ENCODE measurements at places on chromosomes 5 and 9.

- DNase-seq = no peak
Observed at GRCh38 chr9:124797343-124798103, 20.6 kb downstream of the OLFML2A start.

GRCh38 chr5:89300426-89300970 lies 417.5 kb upstream of the MEF2C start:
- no peak for DNase-seq

DNA sequence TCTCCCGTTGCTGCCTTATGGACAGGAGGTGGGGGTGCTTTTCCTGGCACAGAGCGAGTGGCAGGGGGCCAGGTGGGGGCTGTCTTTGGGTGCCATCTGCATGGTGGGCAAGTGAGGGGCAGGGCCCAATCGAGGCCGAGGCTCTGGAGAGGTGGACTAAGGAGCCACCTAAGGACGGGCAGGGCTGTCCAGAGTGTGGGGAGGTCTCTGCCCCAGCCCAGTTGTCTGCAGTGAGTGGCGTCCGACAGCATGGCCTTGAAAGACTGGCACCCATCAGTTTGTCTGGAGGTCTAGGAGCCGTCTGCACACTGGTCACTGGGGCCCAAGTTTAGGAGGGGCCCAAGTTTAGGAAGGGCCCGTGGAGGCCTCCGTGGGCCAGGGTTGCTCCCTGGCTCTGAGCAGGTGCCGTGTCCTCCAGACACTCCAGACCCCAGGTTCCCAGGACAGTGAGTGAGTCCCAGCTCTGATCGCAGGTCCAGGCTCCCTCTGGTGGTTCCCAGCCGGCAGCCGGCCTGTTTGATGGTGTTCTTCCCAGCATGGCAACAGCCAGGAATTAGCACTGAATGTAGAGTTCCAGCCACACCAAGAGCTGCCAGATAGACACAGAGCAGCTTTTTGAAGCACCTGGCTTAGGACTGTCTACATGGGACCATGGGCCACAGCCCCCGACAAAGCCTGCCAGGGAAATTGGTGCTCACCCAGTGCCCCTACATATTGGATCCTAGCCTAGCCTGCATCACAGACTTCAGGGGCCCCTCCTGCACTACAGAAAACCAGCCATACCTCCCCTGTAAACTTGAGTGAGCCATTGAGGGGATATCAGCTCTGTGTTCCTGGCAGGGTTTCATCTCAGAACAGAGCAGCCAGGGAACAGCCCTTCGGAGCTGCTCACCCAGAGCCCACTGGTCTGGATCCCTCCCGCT lies 120.9 kb downstream of the WNK2 start:
- no peak for DNase-seq

DNA sequence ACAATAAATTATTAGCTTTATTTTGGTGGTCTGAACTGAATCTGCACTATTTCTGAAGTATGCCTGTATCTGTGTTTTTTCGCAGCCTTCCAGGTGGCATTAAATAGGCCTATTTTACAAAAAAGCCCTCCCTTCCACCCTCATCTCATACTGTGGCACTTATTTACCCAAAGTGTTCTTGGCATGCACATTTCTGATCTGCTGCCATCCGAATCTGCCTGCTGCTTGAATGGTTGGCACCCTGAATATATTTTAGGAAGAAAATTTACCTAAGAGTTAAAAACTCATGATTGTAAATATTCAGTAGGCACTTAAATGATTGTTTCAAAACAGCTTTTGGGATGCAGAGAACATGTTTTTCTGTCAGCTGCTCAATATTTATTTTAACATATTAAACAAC lies 150.1 kb downstream of the SLC28A3 start:
- DNase-seq = no peak

DNA sequence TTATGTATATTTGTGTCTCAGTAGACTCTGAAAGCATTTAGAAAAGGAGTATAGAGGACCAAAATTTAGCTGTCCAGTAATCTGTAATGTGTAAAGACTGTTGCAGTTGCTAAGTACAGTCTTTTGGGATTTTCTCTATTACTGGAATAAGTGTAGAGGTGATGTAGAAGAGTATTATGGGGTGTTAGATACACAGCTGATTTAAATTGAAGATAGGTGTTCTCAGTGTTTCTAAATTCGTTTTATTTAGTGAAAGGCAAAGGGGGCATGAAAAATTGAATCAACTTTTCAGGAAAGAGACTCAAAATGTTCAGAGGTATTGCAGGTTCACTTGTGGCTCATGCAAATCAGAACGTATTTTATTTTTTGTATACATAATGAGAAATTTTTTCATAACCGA lies 13.6 kb downstream of the SMAD5 start:
- no peak for DNase-seq

DNA sequence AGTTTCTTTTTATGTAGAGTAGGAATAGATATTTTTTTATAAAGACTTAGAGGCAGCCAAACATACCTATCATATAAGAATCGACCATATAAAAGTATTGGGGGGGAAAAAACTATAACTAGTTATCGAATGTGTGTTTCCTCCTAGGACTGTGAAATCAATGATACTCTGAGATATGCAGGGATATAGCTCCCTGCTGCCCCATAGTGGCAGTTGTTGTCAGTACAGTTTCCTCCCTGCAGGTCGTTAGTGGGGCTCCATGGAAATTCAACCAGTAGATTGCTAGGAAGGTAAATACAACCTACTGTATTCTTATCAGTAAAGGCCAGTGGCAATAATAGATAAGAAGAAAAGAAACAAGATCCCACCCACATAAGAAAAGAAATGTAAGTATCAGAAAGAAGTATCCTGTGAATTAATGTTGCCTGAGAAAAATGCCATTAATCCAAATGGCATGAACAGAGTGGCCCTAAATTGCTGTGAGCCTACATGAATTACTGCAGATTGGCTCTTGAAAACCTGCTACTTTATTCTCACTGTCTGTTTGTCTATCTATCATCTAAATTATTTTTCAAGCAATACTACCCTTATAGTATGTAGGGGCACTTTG lies 136.9 kb upstream of the FBN2 start:
- DNase-seq = no peak

GRCh38 chr5:167912941-167913665 lies 378.3 kb upstream of the WWC1 start:
- no peak for DNase-seq

DNA sequence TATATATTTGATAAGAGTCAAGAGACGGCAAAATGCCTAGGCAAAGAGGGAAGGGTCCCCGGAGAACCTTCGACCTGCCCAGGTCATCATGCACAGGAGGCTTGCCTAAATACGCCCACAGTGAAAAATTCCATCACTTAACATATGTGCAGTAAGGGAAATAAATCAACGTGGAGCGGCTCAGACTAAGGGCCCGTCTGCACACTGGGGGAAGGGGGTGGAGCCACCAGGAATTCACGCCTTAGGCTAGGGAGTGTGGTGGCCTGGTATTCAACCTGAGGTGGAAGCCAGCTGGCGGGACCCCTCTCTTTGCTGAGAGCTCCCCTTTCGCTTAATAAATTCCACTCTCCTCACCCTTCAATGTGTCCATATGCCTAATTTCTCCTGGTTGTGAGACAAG lies 8.3 kb downstream of the PTBP3 start:
- DNase-seq = no peak

DNA sequence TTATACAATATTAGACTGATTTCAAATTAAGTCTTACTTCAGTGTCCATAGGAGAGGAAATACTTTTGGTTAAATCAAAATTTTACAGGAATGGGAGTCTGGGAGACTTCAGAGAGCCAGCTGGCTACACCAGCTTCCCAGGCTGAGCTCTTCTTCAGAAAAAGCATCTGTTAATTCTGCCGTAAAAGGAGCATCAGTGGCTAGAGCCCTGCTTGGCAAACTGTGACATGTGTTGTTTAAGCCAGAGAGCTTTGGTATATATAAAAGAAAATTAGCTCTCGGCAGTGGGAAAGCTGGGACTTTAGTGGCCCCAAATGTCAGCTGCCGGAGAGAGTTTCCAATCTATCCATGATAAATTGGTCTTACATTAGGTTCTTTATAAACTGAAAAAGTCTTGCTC lies 378.8 kb upstream of the TUSC1 start:
- DNase-seq = no peak

DNA sequence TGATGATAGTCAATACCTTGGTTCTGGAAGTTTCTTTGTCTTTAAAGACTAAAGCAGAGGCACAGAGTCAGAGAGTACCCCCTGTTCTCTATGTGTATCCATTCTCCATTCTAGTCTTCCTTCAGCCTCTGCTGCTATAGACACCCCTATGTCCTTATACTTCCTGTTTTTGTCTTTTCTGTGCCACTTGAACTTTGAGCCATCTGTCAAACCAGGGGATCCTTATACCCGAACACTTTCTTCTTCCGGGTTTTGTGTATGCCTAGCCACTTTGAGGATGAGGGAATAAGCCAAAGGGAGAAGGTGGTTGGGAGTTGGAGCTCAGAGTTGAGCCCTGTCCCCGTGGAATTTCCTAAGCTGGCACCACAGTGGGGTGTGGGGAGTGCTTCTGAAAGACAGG lies 61.1 kb upstream of the IL6ST start:
- no peak for DNase-seq

GRCh38 chr9:117414220-117414905 lies 494 bp downstream of the ASTN2 start:
- DNase-seq = no peak

GRCh38 chr5:88507261-88507660 lies 238.6 kb upstream of the TMEM161B start:
- DNase-seq = no peak

DNA sequence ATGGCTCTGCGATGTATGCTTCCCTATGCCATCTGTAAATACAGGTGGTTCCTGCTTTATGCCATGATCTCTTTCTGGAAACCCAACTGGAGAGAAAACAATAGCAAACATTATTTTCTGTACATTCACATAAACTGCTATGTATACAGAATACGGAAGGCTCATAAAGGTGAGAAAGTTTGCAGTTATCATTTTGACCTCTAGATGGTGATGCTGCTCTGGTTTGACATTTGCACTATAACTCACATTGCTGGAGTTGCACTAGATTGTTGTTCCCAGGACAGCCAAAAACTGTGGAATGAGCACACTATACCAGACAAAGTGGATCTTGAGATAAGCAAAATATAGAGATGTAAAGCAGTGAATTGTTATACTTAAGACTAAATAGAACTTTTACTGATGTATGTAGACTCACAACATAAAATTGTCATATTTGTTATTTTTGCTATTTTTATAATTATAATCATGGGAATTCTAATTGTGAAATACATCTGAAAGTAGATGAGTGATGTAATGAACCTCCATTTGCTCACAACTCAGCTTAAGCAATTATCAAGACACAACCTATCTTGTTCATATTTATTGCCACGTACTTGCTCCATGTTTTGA lies 246.5 kb downstream of the PTPRD start:
- no peak for DNase-seq

DNA sequence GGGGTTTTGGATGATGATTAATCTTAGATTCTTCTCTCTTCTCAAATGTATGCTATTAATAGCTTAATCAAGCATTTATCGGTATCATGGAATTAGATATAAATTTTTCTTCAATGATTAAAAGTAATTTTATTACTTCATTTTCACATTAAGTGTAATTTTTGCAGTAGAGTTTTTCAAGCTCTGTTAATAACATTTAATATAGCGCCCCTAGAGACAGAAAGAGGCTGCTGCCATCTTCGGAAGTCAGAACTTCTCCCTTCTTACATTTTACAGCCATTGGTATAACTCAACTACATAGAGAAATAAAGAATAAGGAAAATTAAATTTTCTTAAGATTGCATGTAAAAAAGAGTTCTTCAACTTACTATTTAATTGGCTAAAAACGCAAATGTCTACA lies 540.3 kb downstream of the GABRG2 start:
- DNase-seq = no peak

GRCh38 chr5:35202319-35203111 lies 27.8 kb downstream of the PRLR start:
- no peak for DNase-seq

DNA sequence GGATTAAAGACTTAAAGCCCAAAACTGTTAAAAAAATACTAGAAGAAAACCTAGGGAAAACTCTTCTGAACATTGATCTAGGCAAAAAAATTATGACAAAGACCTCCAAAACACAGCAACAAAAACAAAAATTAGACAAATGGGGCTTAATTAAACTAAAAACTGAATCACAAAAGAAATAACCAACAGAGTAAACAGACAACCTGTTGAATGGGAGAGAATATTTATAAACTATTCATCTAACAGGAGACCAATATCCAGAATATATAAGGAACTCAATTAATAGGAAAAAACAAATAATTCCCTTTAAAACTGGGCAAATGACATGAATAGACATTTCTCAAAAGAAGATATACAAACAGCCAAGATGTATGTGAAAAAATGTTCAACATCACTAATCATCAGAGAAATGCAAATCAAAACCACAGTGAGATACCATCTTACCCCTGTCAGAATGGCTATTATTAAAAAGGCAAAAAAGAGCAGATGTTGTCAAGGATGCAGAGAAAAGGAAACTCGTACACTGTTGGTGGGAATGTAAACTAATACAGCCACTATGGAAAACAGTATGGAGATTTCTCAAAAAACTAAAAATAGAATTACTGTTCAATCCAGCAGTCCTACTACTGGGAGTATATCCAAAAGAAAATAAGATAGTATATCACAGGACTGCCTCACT lies 50.2 kb upstream of the TLX3 start:
- DNase-seq = no peak

GRCh38 chr5:98443881-98444280 lies 329.6 kb upstream of the RGMB start:
- no peak for DNase-seq

- no peak for DNase-seq
Observed at GRCh38 chr5:98433673-98434072, 339.8 kb upstream of the RGMB start.

GRCh38 chr9:72149231-72149975 lies at the start of gene GDA:
GDA (plus strand) TSS chr9:72149440; CDS start chr9:72149560, 120 bp downstream.
- DNase-seq = no peak

- DNase-seq = no peak
Observed at GRCh38 chr5:27402828-27403227, 364.4 kb upstream of the CDH9 start.

GRCh38 chr9:120331913-120332312 lies 248.1 kb downstream of the CDK5RAP2 start:
- no peak for DNase-seq

DNA sequence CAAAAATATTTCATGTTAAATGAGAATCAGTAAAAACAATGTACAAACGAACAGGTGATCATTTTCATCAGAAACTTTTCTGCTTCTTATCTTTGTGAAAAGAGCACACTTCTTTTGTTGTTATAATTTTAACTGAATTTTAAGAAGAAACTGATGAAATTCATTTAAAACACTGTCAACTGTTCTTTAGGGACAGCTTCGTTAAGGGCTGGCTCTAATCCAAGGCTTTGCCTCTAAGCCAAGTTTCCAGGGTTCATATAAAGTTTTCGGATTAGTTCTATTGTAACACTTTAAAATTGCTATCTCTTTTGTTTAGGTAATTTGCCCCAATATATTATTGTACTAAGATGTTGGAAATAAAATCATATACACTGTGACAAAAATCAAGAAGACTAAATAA lies 559.2 kb downstream of the TUSC1 start:
- no peak for DNase-seq

Measured in stimulated activated CD8-positive, alpha-beta memory T cell treated with anti-CD3 and anti-CD28 coated beads, Interleukin-4, amount 100 ng/mL, for 1 hour (primary cell).